NCI-H1694 treated with DMSO at 0.1 percent for 48 hours (cell line): ENCODE measurements at places on chromosomes 13 and 19.

- no peak for DNase-seq
These were observed 76.0 kb upstream of the TSC22D1 start for GRCh38 chr13:44652168-44652567.

DNA sequence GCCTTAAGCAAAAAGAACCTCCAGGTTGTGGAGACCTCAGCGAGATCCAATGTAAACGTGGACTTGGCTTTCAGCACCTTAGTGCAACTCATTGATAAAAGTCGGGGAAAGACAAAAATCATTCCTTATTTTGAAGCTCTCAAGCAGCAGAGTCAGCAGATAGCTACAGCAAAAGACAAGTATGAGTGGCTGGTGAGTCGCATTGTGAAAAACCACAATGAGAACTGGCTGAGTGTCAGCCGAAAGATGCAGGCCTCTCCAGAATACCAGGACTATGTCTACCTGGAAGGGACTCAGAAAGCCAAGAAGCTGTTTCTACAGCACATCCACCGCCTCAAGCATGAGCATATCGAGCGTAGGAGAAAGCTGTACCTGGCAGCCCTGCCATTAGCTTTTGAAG, 58.5 kb downstream of the ARHGAP35 start:
- DNase-seq: no peak

DNA sequence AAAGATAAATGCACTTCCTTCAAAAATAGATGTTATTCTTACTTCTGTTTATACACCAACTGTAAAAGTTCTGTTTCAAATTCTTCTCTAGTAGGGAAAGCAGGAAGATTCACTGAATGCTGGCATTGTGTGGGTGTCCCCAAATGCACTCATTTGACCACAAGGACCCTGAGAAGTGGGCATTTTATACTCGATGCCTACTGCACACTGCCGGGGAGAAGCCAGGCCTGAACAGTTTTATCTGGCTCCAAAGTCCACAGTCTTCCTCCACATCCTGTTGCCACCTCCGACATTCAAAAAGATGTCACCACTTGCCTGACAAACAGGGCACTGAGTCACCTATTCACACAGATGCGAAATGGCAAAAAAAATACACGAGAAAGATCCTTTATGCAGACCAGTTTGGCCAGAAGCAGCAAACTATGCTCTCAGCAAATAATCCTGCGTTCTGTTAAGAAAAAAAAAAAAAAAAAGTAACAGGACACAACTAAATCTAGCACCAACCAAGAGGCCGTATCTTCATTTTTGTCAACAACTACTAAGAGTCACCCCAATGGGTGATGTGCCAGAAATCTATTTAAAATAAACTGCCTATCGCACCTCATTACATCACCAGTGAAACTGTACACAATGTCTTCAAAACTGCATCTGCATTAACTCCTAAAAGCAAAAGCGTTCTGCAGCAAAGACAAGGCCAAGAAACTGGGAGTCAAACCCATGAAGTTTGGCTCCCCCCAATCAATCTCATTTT, 6.2 kb downstream of the ZC3H4 start:
- no peak for DNase-seq

DNA sequence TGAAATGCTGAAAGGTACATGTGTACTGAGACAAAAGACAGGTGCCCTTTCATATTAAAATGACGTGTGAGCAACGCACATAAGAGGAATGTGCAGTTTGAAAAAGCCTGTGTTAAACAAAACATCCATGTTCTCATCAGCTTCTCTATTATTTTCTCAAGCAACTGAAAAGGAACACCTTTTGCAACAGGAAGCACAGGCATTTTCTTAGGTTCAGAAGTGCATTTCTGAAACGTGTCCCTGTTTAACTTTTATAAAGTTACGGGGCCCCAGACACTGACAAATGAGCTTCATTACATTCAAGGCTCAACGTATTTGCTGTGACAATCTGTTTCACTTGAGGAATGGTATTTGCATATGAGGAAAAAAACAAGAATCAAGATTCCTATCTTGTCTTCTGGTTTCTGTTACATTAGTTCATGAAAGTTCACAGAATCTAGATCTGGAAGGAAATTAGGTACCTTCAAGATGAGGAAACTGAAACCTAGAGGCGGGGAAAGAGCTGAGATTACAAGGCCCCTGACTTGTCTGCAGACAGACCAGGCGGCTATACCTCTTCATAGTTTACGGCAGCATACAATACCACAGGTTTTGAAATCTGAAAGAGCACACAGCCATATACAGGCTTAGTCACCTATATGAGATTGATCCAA, 431.7 kb downstream of the KLF12 start:
- no peak for DNase-seq

GRCh38 chr19:9735986-9736385, 32.6 kb downstream of the ZNF846 start:
- no peak for DNase-seq
